ENCODE measurements at places on chromosomes 4 and X.

GRCh38 chrX:18887825-18888212, 96.1 kb downstream of the PHKA2 start:
- DNase-seq = no peak

- DNase-seq = no peak
Measured at GRCh38 chr4:121980643-121981042, 28.8 kb upstream of the TRPC3 start.

- DNase-seq = no peak
Measured at GRCh38 chrX:154096140-154097002, 1.1 kb downstream of the MECP2 start.

DNA sequence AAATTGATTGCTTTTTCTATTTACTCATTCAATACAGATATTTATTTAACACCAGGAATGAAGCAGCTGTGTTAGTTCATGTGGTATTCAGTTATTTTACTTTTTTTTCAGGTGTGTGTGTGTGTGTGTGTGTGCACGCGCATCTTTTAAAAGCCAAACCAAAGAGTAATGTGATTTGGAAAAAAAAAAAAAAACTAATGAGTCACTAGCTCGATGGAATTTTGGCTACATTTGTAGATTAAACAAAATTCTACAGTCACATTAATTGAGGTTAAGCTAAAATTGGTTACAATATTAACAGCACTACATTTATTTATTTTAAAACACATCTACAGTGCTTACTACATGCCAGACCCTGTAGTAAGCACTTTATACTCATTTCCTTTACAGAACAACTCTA, 66.8 kb downstream of the HHIP start:
- DNase-seq = no peak

DNA sequence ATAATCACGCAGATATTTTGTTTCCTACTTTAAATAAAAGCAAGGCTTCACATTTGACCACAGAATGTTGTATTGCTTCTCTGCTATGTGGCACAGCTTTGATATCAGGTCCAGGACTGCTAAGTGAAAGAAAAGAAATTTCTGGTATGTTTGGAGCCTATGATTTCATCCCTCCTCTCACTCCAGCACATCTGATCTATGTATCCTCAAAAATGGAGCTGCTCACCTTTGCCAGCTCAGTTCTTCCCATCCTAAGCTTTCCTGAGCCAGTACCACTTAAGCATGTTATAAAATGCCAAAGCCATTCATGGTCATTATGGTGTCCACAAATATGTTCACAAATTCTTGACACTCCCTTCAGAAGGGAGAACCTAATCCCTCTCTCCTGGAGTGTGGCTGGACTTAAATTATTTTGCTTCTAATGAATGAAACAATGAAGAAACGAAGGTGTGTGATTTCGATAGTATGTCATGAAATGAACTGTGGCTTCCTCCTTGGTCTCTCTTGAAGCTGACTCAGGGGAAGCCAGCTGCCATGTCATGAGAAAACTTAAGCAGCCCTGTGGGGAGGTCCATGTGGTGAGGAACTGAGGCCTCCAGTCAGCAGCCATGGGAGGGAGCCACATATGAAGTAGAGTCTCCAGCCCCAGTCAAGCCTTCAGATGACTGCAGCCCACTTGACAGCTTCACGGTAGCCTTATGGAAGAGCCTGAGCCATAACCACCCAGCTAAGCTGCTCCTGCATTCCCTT, 207.7 kb downstream of the MGST2 start:
- no peak for DNase-seq

GRCh38 chr4:132026816-132027215, 1122.3 kb upstream of the PCDH10 start:
- DNase-seq = no peak

DNA sequence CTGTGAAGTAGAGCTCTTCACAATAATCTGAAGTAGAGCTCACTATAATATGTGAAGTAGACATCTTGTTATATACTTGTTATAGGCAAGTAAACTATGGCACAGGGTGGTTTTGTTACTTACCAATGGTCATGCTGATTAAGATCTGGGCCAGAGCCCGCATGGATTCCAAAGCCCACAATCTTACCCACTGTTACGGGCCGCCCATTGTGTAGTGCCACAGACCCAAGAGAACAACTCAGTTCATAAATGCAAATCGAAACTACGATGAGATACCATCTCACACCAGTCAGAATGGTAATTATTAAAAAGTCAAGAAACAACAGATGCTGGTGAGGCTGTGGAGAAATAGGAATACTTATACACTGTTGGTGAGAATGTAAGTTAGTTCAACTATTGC, 46.9 kb upstream of the CT47C1 start:
- no peak for DNase-seq

DNA sequence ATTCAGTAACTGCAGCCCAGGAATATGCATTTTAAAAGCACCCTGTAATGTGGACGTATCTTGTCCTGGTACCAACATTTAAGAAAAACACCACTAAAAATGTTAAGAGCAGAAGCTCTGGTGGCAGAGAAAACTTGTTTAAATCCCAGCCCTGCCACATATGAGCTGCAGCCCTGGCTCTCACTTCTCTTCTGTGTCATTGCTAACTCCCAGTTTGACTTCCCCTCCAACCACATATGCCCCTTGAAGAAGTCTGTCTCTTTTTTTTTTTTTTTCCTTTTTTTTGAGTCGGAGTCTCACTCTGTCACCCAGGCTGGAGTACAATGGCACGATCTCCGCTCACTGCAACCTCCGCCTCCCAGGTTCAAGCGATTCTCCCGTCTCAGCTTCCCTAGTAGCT, 14.8 kb downstream of the LHFPL1 start:
- no peak for DNase-seq

DNA sequence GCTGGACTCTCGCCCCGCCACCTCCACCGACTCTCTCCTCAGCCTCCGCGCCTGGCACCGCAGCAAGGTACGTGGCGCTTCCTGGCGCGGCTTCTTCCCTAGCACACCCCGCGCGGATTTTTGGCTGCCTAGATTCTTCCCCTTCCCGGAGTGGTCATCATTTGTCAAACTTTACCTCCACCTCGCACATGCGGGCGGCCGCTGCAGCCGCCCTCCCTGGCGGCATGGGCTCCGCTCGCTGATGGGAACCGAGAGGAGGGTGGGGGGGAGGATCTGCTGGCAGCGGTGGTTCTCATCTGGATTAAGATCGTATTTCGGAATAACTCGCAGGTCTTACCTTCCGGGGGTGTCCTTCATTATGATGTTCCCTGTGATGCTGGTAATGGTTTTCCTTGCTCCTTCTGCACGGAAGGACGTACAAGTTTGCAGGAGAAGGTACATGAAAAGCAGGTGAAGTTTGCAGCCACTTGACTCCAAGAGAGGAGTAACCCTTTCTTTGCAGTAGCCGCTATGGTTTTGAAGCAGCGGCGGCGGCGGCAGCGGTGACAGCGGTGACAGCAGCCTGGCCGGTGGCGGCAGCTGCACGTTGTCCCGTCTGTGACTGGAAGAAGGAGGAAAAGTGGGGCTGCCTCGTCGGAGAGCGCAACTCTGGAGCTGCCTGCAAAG, 2183.9 kb upstream of the TENM3 start:
- DNase-seq = no peak

GRCh38 chrX:121114691-121115090, 67.3 kb downstream of the GLUD2 start:
- DNase-seq = no peak

DNA sequence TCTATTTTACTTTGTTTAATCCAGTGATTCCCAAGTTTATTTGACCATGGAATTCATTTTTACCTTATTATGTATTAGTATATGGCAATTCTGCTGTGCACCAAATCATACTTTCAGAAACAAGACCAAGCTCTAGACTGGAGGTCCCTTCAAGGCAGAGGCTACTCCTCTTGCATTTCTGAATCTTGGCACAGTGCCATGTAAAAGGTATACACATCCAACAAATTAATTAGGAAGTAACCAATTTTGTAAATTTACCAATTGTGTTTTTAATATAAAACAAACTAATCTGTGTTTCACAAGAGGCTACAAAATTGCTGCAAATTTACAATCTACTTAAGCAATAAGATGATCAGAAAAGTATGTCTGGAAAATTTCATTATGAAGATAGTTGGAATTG, 712.2 kb upstream of the HS3ST1 start:
- DNase-seq = no peak

- no peak for DNase-seq
Measured at GRCh38 chr4:22055954-22056353, 107.4 kb upstream of the KCNIP4 start.

GRCh38 chr4:6753103-6753560, 29.4 kb upstream of the KIAA0232 start:
- no peak for DNase-seq

GRCh38 chr4:180947425-180947824, 1295.8 kb upstream of the TENM3 start:
- no peak for DNase-seq

- no peak for DNase-seq
Measured at GRCh38 chr4:31620476-31620875, 900.3 kb downstream of the PCDH7 start.

GRCh38 chr4:26071688-26072087, 157.7 kb downstream of the SMIM20 start:
- DNase-seq = no peak

DNA sequence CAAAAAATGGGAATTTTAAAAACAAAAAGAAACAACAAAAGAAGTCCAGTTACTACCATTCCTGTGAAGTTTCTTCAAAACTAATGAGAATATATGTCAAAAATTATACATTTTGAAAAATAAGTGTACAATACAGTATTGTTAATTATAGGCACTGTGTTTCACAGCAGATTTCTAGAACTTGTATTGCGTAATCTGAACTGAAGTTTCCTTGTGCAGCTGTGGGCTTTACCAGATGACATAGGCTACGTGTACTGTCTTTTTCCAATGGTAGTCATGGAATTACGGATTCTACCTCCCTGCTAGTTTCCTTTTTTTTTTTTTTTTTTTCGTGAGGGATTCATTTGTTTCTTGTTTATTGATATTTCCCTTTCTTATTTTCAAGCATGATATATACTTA, 113.8 kb upstream of the GABRA2 start:
- DNase-seq = no peak

DNA sequence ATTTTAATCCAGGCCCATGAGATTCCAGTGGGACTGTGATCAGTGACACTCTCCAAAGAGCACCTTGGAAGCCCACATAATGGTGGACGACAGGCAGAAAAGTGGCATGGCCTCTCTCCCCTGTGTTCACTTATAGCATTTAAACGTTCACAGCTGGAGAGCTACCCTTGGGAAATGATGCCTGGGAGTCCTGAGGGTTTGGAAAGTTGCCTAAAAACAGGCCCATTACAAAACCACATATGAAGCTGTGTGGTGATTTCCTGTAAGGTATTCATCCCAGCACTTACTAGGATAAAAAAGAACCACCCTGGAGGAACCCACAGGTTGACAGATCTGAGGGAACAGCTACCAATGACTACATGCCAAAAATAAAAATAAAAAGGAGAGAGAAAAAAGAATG, 193.2 kb downstream of the RASL11B start:
- no peak for DNase-seq

GRCh38 chr4:148166132-148166591, 276.1 kb downstream of the NR3C2 start:
- no peak for DNase-seq

- DNase-seq = no peak
Measured at GRCh38 chrX:34790026-34790425, 132.9 kb upstream of the TMEM47 start.

DNA sequence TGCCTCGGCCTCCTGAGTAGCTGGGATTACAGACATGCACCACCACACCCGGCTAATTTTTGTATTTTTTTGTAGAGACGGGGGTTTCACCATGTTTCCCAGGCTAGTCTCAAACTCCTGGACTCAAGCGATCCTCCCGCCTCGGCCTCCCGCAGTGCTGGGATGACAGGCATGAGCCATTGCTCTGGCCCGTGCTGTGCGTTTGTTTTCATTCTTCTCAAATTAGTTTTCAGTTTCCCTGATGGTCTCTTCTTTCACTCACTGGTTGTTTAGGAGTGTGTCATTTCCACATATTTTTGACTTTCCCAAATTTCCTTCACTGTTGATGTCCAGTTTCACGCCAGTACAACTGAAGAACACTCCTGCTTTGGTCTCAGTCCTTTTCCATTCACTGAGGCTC, 31.8 kb downstream of the SH3TC1 start:
- DNase-seq = no peak

GRCh38 chr4:119833611-119834010, 205.0 kb upstream of the PDE5A start:
- DNase-seq = no peak

GRCh38 chr4:36054694-36055422, 189.5 kb downstream of the ARAP2 start:
- DNase-seq = no peak

DNA sequence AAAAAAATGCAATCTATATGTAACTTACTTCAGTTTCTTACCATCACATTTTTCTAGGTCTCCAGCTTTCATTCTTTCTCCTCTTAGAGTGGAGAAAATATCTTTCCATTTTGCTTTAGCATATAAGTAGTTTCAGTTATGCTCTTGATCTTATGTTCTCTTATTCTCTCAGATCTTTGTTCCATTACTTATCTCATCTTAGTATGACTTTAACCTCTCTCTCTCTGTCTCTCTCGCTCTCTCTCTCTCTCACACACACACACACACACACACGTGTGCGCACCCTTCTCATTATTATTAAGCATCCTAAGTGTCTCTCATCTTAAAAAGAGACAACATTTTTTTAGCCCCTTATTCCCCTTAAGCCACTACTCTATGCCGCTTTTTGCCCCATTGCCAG, 92.8 kb downstream of the FAAH2 start:
- no peak for DNase-seq

DNA sequence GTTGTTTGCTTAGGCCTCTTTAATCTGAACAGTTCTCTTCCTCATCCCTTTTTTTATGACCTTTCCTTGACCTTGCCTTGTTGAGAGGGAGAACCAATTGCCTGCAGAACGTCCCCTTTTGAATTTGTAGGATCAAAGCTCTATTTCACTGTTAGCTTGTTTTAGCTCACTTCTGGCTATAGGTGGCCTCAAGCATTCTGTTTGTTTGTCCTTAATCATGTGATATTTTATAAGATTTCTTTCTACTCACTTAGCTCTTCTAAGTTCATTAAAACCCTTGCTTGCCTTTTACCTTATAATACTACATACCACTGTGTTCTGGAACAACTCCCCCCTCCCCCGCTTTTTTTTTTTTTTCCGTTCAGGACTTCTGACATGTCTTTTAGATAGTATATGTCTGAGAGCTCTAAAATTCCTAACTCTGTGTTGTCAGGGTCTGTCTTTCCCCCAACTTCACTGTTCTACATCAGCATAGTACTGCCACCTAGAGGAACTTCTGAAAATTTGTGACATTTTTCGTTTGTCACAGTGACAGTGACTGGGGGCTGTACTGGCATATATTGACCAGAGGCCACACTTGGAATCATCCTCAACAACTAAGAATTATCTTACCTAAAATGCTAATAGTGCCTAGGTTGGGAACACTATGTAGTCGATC, 128.5 kb downstream of the LARP7 start:
- no peak for DNase-seq

DNA sequence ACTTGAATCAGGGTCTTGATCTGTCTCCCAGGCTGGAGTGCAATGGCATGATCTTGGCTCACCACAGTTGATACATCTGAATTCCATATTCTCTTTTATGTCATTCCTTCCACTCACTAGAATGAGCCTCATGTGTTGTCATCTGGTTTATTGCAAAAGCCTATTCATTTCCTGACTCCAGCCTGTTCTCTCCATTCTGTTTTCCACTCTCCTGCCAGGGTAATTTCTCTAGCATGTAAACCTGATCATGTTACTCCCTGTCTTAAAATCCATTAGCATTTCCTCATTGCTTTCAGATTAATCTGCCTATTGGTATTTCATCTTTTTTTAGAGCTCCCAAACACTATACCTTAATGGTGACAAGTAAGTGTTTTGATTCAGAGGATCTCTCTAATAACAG, 4.3 kb upstream of the DDX60L start:
- no peak for DNase-seq

Data from stimulated activated CD4-positive, alpha-beta T cell treated with anti-CD3 and anti-CD28 coated beads, Interleukin-12 subunit alpha, Interleukin-12 subunit beta, amount 100 ng/mL, for 4 hours (primary cell).